ENCODE measurements at places on chromosomes 13 and 19.

DNA sequence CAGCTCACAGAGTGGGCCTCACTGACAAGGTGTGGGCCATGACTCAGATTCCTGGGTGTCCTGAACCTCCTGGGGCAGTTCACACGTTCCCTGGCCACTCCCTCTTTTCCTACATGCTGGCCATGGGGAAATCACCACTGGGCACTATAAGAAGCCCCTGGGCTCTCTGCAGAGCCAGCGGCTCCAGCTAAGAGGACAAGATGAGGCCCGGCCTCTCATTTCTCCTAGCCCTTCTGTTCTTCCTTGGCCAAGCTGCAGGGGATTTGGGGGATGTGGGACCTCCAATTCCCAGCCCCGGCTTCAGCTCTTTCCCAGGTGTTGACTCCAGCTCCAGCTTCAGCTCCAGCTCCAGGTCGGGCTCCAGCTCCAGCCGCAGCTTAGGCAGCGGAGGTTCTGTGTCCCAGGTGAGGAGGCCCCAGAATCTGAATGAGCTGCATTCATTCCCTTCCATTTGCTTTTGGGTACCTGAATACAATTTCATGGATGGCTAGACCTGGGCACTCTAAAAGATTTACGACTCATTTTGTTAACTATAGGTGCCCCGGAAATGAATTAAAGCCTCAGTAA lies at the start of gene OLFM4:
OLFM4 (plus strand) TSS at position 177 of the 567 bp plus-strand sequence; CDS start at position 201, 24 bp downstream.
- no peak for DNase-seq

DNA sequence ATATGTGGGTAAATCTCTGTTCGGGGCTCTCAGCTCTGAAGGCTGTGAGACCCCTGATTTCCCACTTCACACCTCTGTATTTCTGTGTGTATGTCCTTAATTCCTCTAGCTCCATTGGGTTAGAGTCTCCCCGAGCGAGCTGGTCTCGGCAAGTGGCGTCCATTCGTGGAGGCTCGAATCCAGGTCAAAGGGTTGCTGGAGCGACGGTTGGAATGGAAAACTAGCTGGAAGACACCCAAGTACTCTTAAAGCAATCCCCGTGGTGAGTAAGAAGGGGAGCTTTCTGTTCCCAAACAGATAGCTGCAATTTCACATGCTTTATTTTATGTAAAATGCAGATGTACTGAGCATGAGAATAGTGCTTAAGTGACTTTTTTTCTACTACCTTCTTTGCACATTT lies 277.5 kb upstream of the SGCG start:
- no peak for DNase-seq

DNA sequence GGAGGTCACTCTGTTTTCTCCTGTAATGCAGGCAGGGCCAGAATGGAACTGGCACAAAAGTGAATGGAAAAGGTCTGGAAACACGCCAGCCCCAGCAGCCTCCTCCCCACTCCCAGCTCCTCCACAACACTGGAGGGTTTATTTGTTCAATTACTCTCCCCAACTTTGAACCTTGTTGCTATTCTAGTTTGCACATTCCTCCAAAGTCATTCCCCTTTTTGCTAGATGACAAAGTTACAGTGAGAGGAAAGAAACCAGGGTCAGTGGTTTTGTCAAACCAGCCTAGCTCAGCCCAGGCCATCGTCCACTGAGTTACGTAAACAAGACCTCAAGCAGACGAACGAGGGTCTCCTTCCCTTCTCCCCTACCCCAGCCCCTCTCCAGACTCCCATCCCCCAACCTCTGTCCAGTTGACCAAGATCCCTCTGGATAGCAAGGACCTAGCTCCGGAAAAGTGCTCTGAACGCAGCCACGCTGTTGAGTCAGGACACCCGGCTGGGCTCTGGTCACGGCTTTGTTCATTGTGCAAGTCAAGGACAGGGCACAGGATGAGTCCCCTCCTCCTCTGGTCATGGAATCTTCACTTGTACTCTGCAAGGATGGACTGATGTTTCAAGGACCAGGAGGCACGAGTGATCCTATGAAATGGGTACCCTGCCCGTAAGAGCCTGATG lies 180.0 kb downstream of the USP12 start:
- DNase-seq, result no peak

DNA sequence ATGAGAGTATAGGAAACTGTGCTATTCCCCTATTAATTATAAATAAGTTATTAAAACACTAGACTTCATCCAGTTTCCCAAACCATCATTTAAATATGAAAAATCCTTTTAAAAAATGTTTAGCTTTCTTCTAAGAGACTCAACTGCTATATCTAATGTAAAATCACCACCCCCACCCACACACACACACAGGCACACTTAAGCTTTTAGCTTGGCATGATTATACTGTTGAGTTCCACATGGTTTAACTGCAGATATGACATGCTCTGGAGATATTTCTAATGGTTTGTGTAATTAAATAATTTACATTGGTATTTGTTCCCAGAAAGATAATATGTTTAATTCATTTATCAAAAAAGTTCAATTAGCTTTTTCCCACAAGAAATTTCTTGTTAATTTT lies 1700.1 kb upstream of the SLC10A2 start:
- DNase-seq, result no peak

- no peak for DNase-seq
These were observed 3.8 kb upstream of the TM6SF2 start for GRCh38 chr19:19276851-19277250.

DNA sequence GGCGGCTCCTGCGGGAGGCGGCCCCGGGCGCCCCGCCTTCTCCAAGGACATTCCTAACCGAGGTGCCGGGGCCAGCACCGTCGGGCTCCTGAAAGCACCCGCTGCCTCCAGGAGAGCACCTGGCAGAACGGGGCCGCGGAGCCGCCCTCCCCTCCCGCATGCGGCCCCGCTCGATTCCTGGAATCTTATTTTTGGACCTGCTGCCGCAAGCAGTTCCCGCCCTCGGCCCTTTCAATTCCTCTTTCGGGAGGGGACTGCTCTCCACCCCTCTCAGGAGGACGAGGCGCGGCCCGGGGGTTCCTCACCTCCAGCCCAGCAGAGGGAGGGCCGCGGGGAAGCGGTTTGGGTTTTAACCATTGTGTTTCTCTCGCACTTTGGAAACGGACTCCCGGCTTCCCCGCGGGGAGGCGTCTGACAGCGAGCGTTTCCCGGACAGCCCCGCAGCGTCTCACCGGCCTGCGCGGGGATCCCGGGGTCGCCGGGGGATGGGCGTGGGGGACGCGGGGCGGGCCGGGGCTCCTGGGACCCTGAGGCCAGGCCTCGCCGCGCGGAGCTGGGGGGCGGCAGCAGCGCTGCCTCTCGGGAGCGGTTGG lies 849 bp downstream of the GAS6 start:
- no peak for DNase-seq

All from activated CD4-positive, alpha-beta T cell treated with anti-CD3 and anti-CD28 coated beads for 48 hours (primary cell).